Muscle of back (tissue), 13 donors: ENCODE measurements at places on chromosomes 6 and 20. TPM values are rescaled to one million over a fixed set of nuclear protein-coding genes. Genes with fewer than 3 reads are reported as not detected.

The PCMTD2 gene
- 56.8 TPM for polyA plus RNA-seq

- DNase-seq, result no peak
These were observed 326.1 kb downstream of the PRL start for GRCh38 chr6:21970569-21971300.

DNA sequence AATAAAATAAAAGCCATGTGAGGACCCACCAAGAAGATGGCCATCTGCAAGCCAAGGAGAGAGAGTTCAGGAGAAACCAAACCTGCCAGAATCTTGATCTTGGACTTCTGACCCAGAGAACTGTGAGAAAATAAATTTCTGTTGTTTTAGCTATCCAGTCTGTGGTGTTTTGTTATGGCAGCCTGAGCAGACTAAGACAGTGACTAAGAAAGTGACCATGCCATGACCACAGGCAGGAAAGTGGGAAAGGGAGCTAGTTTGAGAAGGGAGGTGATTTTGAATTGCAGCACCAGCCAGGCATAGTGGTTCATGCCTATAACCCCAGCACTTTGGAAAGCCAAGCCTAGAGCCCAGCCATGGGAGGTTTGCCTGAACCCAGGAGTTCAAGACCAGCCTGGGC lies 21.9 kb upstream of the C6orf62 start:
- DNase-seq, result no peak

DNA sequence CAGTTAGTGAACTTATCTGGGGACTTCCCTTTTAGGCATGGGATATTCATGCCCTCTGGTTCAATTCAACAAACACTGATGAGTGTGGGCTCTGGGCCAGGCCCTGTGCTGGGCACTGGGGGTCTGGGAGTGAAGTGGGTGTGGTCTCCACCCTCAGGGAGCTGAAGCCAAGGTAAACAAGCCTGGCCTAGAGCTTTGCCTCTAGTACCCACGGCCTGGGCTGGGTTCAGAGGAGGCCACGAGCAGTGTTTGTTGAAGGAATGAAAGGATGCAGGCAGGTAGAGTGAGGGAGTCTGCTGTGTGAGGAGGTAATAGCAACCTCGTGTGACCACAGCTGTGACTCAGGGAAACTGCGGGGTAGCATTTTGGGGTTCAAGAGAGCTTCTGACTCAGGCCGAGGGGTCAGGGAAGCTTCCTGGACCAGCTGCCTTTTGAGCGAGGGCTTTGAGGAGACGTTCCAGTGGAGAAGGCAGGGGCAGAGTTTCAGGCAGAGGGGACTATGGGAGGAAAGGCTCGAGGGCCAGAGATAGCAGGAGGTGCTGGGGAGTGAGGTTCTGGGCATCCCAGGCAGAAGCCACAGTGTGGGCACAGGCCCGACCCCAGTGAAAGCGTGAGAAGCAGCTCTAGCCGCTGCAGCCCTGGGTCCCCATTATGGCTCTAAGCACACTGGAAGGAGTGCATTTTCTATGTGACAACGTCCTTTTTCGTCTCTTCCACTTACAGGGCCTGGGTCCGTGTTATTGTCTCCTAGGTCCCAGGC lies 5.6 kb downstream of the MYLK2 start:
- no peak for DNase-seq

- no peak for DNase-seq
These were observed 8.6 kb downstream of the GABRR1 start for GRCh38 chr6:89208551-89208950.

The ATP6V1G2 gene
- polyA plus RNA-seq, result 3.0 TPM

GRCh38 chr6:125954735-125955339 lies 1.7 kb upstream of the HINT3 start:
- no peak for DNase-seq

The SLC22A2 gene
- not detected for polyA plus RNA-seq

The TNXB gene
- polyA plus RNA-seq, result 269 TPM

- no peak for DNase-seq
These were observed 56.5 kb downstream of the DLL1 start for GRCh38 chr6:170234419-170234818.
